ENCODE measurements at places on chromosomes 2 and 18.

DNA sequence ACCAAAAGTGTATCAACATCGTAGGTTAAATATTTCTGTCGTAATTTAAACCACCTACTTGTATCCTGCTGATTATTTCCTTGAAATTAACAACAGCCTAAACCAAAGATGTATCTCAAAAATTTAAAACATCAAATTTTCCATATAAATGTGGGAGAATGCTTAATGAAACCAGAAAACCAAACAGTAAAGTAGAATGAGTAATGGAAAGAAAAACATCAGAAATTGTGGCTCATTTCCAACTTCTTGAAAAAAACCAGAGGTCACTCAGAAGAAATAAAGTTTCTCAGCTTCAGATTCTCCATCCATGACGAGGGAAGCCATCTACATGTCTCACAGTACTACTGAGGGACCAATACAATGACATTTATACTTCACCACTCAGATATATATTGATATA, 296.5 kb downstream of the NOL4 start:
- no peak for DNase-seq

DNA sequence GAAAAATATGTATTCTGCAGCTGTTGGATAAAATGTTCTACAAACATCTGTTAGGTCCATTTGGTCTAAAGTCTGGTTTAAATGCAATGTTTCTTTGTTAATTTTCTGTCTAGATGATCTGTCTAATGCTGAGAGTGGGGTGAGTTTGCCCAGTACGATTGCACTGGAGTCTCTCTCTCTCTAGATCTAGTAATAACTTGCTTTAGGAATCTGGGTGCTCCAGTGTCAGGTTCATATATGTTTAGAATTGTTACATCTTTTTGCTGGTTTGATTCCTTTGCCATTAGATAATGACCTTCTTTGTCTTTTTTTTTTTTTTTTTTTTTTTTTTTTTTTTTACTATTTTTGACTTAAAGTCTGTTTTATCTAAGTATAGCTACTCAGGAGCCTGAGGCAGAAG, 10.4 kb downstream of the GCC2 start:
- no peak for DNase-seq

DNA sequence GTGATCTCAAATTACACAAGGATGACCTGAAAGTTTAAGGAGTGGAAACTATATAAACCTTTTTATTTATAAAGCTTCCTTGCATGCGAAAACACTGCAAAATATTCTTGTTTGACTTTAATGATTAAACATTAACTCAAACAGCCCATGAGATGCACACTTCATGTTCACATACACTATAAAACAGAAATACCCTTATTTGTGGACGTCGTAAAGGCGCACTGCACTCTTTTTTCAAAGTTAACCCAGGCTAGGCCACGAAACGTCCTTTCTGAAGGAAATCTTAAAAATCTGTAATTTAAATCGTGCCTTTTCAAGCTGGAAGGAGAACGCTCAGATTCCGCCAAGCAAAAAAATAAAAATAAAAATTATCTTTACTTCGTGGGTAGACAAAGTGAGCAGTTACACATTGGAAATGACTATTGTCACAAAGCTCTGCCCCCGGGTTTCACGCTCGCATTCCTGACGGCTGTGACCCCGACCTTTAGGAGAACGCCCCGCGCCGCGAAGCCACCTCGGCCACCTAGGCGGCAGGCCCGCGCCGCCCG, 728 bp downstream of the FAM168B start:
- no peak for DNase-seq

GRCh38 chr2:168494190-168494711, 38.2 kb downstream of the CERS6 start:
- peak; percentile 57 for DNase-seq

- DNase-seq: no peak
Measured at GRCh38 chr18:66826211-66826610, 222.3 kb upstream of the CDH19 start.

DNA sequence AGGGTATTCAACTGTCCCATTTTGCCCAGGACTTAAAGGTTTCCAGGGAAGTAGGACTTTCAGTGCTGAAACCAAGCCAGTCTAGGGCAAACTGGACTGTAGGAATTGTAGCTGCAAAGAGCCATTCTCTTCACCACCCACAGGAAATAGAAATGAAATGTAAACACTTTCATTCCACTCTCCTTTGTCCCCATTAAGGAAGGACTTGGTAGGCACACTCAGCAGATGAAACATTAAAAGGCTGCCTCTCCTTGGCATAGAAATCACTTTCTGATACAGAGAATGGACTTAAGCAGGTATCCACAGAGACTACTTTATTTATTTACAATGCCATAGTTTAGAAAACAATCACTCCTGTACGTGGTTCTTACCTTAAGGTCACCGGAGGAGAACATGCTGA, 102.9 kb upstream of the CCDC195 start:
- no peak for DNase-seq

DNA sequence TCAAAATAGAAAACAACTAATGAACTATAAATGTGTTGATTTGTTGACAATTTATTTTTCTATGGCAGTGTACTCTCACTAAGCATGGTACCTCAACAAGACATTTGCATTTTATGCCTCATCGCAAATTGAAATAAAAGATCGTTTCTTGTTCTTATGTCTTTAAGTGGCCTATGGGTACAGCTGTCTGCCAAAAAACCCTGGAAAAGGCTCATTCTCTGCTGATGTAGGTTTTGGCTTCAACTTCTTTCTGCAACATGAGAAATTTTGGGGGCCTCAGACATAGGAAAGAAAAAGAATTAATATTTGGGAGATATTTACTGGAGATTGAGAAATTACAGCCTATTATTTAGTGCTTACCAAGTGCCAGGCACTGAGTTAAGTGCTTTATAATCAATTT, 205.1 kb upstream of the DPP10 start:
- no peak for DNase-seq

DNA sequence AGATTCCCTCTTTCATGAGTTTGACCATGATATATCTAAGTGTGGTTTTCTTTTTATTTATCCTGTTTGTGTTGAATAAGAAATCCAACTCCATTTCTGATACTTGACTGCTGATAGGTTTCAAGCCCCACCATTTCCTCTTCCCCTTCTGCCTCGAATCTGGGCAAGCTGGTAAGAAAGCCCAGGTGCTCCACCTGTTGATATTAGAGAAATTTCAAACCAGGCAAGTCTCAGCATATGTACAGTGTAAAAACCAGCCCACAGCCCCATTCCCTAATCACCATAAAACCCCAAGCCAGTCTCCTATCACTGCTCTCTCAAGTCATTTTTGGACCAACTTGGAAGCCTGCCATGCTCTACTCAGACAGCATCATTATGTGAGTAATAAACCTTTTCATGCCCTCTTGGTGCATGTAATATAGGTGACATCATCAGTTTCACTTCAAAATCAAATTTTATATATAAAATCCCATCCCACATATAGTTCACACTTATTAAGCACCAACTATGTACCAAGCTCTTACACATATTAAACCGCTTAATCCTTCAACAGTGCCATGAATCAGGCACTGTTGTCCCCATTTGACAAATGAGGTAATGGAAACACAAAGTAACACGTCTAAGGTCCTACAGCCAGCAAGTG, 46.6 kb downstream of the SMAD2 start:
- no peak for DNase-seq

DNA sequence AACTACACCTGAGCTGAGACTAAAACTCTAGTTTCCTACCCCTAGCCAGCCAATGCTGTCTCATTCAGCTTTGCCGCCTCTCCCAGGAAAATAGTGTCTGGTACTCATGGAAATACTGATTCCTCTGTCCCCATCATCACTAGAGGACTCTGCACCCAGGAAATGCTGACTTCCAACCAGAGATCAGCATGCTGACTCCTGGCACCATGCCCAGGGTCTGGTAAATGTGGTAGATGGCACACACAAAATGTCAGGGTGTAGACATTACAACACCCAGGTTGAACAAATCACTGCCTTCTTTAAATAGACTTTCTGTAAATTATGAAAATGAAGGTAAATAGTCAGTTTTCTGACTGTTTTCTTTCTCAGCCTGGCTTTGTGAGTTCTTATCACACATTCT, 307.3 kb upstream of the CHAC2 start:
- no peak for DNase-seq

DNA sequence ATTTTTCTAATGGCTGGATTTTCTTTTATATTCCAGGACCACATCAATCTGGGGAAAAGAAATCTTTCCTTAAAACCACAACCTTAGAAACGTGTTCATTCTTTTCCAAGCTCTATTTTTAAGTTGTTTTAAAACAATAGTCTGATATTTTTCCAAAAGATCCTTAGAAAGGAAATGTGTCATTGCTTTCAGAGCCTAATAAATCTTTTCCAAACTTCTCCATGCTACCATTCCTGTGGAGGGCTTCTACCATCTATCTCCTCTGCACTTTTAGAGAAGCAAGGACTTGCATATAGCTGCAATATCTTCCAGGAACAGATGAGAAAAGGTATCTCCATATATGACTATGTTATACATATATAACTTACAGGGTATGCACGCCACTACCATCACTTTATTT, 21.2 kb downstream of the WDFY1 start:
- DNase-seq: no peak
